ENCODE measurements at places on chromosomes 7 and 10.

GRCh38 chr10:111481261-111481826, 404.5 kb downstream of the ADRA2A start:
- no peak for DNase-seq

- no peak for DNase-seq
Measured at GRCh38 chr10:120961795-120962755, 110.9 kb downstream of the WDR11 start.

DNA sequence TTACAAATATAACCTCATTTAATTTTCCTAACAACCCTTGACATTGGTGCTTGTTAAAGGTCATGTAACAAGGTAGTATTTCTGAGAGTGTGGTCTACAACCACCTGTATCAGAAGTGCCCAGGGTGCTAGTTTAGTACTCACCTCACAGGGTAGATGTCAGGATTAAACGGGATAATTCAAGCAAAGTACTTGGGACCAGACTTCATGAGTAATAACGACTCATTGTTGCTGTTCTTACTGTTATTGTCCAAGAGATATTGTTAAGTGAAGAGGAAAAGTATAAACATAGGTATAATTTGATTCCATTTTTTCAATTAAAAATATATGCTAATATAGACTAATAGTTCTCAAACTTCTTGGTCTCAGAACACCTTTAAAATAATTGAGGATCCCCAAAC, 179.3 kb downstream of the WNT2 start:
- no peak for DNase-seq

GRCh38 chr7:28986028-28986764, 28.1 kb upstream of the TRIL start:
- no peak for DNase-seq

- no peak for DNase-seq
Measured at GRCh38 chr10:76523246-76523645, 1091.8 kb downstream of the LRMDA start.

DNA sequence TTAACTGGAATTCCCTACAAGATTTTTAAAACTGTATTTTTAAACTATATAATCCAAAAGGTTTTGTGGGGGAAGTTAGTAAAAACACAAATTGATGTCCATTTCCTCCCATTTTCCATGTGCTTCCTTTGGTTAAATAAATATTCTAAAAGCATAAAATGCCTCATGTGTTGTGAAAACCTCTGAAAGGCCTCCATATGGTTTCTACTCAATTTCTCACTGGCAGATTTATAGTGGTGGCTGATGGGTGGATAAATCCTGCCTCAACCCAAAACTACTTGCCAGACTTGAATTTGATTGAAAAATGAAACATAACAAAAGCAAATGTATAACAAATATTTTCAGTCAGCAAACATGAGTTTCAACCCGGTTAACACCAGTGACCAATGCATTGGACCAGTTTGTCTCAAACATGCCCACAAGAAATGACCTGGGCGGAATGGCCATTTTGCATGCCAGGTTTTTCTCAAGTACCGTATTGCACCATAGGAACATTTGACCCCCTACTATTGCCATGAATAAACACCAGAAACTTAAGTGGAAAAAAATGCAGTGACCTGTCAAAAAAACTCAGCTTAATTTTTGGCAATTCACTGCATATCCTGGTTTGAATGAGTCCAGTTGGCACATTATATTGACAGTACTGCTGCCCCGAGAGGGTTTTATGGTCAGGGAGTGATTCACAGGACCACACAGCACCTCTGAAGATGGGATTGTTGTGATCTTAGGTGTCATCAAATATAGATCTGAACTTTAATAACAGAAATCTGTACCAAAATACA, 454.6 kb upstream of the ANKRD30A start:
- no peak for DNase-seq

- DNase-seq: no peak
Measured at GRCh38 chr7:148218603-148219002, 372.0 kb upstream of the C7orf33 start.

- no peak for DNase-seq
Measured at GRCh38 chr7:117478836-117479224, 995 bp upstream of the CFTR start.

- DNase-seq: no peak
Measured at GRCh38 chr10:103184615-103185014, 8.5 kb downstream of the NT5C2 start.

GRCh38 chr7:150324373-150324961, 1.1 kb upstream of the ACTR3C start:
- DNase-seq: no peak

GRCh38 chr7:30276203-30276900, 8.0 kb upstream of the ZNRF2 start:
- DNase-seq: peak; percentile 8

DNA sequence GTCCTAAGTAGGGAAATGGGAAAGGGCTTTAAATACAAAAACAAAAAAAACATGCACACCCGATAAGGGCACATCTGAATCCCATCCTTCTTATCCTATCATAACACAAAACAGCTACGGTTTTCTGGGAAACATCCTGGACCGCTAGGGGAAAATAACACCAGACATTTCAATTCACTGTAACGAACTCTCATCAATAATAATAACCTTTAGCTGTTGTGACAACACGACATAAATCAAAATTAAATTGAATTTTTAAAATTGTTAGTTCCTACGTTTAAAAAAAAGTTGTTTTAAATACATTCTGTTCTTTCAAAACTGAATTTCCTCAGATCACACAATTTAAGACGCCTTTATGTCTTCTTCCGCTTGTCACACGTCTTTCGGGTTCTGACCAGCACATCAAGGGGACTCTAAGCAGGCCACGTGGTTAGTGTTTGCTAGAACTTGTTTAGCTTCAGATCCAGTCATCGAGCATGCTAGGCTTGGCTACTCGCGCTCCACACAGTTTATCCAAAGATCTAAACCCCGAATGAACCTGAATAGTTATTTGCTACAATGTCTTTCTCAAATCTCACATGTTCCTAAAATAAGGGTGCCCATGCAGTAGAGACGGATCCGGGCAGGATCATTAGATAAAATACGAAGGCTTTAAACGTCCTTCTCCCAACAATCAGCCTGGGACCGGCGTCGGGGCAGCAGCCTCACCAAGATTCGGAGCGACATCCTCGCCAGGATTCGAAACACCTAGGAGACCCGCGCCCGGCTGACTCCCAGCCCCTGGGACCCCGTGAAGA, 839 bp downstream of the IKZF5 start:
- no peak for DNase-seq

GRCh38 chr10:8986975-8987374, 932.5 kb downstream of the GATA3 start:
- no peak for DNase-seq

GRCh38 chr10:93074147-93074596, 479 bp downstream of the CYP26A1 start:
- no peak for DNase-seq

- DNase-seq: no peak
Measured at GRCh38 chr7:71801976-71802375, 610.2 kb downstream of the CALN1 start.

DNA sequence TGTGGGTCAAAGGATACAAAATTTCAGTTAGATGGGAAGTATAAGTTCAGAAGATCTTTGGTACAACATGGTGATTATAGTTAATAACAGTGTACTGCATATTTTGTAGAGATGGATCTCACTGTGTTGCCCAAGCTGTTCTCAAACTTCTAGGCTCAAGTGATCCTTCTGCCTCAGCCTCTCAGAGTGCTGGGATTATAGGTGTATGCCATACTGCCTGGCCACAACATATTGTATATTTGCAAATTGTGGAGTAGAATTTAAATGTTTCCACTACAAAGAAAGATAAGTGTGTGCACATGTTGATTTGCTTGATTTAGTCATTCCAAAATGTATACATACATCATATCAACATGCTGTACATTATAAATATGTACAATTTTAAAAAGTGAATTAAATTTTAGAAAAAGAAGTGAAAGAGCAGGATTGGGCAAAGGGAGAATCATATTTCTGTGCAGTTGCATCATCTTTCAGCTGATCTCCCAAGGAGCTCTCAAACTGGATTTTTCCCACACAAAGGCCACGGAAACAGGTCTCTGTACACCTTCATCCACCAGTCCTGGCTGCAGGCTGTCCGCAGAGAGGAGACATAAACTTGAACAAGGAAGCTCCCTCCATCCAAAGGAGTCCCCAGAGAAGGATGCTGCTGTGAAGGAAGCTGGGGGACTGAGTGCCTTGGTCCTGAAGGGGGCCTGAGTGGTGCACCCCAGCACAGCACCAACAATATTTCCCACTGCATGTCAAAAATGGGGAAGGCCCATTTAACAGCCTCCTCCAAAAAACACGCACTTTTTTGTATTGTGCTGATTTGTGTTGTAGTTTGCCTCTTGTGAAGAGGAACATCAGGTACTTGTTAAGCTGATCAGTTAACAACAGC, 217.1 kb upstream of the GHITM start:
- DNase-seq: no peak

GRCh38 chr10:72688208-72688651, 3.7 kb upstream of the MCU start:
- no peak for DNase-seq

GRCh38 chr7:134907639-134908038, 78.7 kb upstream of the AGBL3 start:
- no peak for DNase-seq

DNA sequence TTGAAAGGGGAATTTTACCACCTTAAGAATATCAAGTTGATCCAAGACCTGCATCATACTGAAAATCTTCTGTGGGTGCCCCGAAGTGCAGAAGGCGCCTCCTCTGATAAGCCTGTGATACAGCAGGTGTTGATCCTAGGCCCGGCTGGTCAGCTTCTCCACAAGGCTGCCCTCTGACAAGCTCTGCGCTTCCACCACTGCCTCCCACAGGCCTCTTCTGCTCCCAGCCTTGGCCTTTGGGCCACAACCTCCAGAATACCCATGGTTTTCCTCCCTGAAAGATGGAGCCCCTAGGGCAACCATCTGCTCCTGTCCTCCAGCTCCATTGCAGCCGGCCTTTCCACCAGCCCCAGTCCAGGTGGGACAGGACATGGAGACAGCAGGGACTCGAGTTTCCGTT, 5.6 kb upstream of the OGDHL start:
- no peak for DNase-seq

- no peak for DNase-seq
Measured at GRCh38 chr10:23051855-23052331, 43.5 kb upstream of the MSRB2 start.

DNA sequence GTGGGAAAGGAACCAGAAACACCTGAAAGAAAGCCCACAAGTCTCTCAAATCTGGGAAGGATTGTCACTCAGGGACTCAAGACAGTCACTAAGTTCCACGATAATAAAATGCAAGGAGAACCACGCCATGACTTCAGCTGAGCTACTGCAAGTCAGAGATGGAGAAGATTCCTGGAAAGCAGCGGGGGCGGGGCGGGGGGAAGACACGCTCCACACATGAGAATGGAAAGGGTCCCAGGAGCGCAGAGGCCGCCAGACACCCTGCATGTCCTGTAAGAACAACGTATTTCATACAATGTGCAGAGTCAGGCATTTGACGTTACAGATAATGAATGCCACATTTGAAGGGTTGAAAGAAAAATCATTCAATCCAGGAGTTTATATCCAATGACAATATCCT, 448.1 kb downstream of the PTPRN2 start:
- DNase-seq: no peak

DNA sequence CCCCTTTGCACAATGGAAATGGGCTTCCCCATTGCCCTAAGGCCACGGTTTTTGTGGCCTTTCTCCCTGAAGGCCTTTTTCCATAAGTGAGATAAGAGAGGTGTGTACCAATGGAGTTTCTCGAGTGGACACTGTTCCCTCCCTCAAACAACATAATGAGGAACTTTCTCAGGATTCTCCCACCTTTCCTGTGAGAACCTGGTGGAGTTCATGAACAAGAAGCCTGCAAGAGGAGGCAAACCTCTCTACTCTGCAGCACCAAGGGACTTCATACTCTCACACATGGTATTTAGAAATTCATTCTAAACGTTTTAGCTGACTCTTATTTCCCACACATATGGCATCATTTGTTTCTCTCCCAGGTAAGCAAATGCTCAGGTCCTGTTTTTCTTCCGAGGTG, 7.3 kb upstream of the RBM33 start:
- DNase-seq: no peak

- no peak for DNase-seq
Measured at GRCh38 chr10:97128516-97129154, 57.1 kb downstream of the SLIT1 start.

- no peak for DNase-seq
Measured at GRCh38 chr10:88048312-88048711, 184.9 kb downstream of the PTEN start.

- DNase-seq: no peak
Measured at GRCh38 chr10:90937645-90938258, 16.9 kb upstream of the ANKRD1 start.

DNA sequence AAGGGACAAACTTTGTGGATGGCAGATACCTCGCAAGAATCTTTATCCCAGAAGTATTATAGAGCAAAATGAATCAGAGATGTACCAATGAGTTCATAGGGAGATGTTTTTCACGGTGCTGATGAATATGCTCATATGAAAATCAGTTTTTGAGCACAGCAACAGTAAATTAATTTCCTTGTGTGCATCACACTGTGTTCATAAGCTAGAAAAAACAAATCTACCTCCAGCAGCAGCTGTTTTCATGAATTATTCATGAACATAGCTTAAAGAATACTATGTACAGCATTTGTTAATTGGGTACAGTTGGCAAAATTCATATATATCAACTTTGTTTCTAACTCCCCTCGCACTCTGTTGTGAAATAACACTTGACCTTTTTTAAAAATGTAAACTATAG, 809.8 kb downstream of the GRM8 start:
- DNase-seq: no peak

GRCh38 chr10:103452506-103453230, 498 bp upstream of the CALHM2 start:
- no peak for DNase-seq

- no peak for DNase-seq
Measured at GRCh38 chr10:29471544-29471859, 163.3 kb downstream of the SVIL start.

GRCh38 chr7:130274296-130274695, 7.6 kb downstream of the CPA2 start:
- DNase-seq: no peak

- DNase-seq: no peak
Measured at GRCh38 chr7:22672846-22673680, 53.9 kb upstream of the IL6 start.

DNA sequence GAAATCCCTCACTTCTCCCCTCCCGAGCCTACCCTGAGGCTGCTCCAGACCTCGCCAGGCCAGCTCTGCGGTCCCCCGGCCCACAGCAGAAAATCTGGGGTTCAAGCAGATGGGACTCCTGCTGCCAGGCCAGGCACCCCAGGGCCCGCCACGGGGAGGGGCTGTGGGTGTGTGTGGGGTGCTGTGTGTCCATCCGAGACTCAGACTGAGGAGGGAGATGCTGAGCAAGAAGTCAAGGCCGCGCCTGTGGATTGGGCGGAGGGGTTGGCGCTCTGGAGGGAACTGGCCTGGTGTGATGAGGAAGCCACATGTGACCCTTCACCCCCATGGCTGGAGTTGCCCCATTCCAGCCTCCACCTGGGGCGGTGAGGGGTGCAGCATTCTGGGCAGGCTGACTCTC, 51.1 kb downstream of the YKT6 start:
- no peak for DNase-seq
